ENCODE measurements at places on chromosomes 1 and 21. TPM values are rescaled to one million over a fixed set of nuclear protein-coding genes. Genes with fewer than 3 reads are reported as not detected.

Gene CDA
- total RNA-seq = 0.92 TPM

Gene ATP1A1
- total RNA-seq = 310 TPM

Gene CNKSR1
- 17.5 TPM for total RNA-seq

Gene PLXNA2
- total RNA-seq = 62.2 TPM

Gene CR1
- 5.0 TPM for total RNA-seq

Gene SLC1A7
- total RNA-seq = 3.0 TPM

Gene RIMS3
- total RNA-seq = 33.7 TPM

Gene OR6N1
- not detected for total RNA-seq

Gene VANGL2
- total RNA-seq = 1.3 TPM

Gene KRTAP10-2
- not detected for total RNA-seq

Gene SAMSN1
- total RNA-seq = 20.5 TPM

Gene OR2T2
- not detected for total RNA-seq

Gene SPRR5
- total RNA-seq = not detected

Gene IGSF9
- total RNA-seq = 0.99 TPM

Gene SLAMF9
- total RNA-seq = not detected

Gene LCE6A
- not detected for total RNA-seq

Gene MYCL
- total RNA-seq = 3.9 TPM

Gene LMOD1
- total RNA-seq = 761 TPM

Gene TMEM125
- not detected for total RNA-seq

Gene NDUFS2
- total RNA-seq = 61.5 TPM

Gene ZNF695
- not detected for total RNA-seq

Gene NHLH2
- not detected for total RNA-seq

Gene OR10J1
- not detected for total RNA-seq

Gene UFC1
- 54.2 TPM for total RNA-seq

Gene CNST
- total RNA-seq = 29.3 TPM

Data from thoracic aorta (tissue), 2 donors.